Activated CD4-positive, alpha-beta T cell treated with anti-CD3 and anti-CD28 coated beads, Interleukin-2, amount 10 ng/mL, durations not matched to agents 24 days and 14 days (primary cell): ENCODE measurements at places on chromosomes 3 and 15. TPM values are rescaled to one million over a fixed set of nuclear protein-coding genes. Genes with fewer than 3 reads are reported as not detected.
A peak's percentile ranks its signal among the peaks of the same experiment; 100 is the strongest.

Gene PRTG
- total RNA-seq = not detected in 2 replicates

Gene C15orf62
- 0.43 and 0.51 TPM in 2 replicates for total RNA-seq

Gene ZNF80
- 0.19 and 0.21 TPM in 2 replicates for total RNA-seq

GRCh38 chr3:162641907-162642306, 1145.3 kb downstream of the OTOL1 start:
- DNase-seq = no peak

GRCh38 chr15:32735989-32736700, 18.3 kb downstream of the GREM1 start:
- DNase-seq = peak; percentile 27

- no peak for DNase-seq
Measured at GRCh38 chr3:129132097-129132866, 10.7 kb upstream of the RAB43 start.

DNA sequence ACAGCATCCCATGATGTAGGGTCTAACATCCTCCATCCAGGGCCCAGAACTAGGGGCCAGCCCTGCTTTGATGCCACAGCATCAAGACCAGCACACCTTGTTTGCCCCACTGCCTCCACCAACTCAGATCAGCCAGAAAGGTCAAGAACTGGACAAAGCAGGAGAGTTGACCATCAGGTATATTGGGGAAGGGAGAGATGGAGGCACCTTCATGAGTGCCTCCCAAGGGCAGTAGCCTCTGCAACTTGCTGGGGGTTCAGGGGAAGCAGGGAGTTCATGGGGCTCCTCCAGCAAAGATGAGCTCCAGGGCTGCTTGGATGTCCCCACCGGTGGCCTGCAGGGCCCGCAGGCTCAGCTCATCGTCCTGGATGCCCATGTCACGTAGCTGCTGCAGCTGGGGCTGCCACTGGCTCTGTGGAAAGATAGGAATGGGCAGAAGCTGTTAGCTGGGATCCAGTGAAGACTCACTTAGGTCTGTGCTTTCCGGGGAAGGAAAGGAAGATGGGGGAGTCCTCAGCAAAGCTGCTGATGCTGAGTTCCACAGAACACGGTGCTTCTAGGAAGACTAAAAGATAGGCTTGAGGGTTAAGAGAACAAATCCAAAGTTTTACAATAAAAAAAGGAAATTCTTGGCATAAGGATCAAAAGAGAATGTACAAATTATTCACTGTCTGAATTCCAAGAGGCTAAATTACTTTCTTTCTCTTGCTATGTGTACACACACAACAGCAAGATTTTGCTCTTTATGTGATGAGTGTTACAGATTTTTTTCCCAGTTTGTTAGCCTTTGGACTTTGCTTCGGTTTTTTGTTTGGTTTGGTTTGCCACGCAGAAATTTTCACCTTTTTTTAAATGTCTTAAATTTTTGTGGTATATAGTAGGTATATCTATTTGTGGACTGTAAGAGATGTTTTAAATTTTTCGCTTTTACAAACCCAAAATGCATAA, 12.3 kb upstream of the SEMA7A start:
- no peak for DNase-seq
